ENCODE measurements at places on chromosomes 11 and 22.

GRCh38 chr22:48866906-48867681, 960.6 kb downstream of the BRD1 start:
- no peak for DNase-seq

DNA sequence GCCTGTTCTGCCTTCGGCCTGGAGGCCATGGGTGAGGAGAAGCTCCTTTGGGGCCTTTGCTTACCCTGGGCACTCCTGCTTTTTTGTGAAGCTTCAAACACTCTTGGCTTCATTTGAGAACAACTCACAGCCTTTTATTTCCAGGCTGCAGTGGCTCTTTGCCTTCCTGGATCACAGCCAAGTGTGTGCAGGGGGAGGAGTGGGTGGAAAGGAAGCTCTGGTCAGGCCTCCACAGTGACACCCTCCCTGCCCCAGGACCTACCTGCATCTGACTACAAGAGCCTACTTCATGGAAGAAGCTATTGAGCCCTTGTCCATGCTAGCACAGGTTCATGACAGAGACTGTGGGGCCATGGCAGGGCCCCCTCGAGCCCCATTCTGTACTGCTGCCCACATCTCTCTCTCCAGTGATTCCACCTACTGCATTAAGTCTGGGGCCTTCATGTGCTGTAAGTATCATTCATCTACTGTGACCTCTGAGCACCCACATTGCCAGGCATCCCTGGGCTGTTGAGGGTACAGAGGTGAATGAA, 52.3 kb downstream of the GAB4 start:
- peak; percentile 22 for DNase-seq

DNA sequence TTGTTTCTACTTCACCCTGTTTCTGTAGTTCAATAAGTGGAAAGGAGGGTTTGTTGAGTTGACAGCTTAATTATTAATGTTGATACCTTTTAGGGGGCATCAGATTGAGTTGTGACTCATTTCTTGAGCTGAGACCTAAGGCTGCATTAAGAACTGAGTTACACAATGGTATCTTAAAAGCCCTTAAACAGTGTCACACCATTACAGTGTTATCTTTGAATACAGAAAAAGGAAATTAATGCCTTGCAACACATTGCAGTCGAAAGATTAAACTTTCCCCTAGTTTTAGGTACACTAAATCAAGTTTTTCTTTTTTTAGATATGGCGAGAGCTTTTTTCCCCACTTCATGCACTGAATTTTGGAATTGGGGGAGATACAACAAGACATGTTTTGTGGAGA, 16.7 kb downstream of the PAFAH1B2 start:
- no peak for DNase-seq

- no peak for DNase-seq
Observed at GRCh38 chr11:117612177-117612576, 184.8 kb downstream of the DSCAML1 start.

- DNase-seq = no peak
Observed at GRCh38 chr11:95451261-95451660, 220.3 kb upstream of the SESN3 start.

- DNase-seq = no peak
Observed at GRCh38 chr11:72230764-72231365, 6.3 kb downstream of the INPPL1 start.

GRCh38 chr22:24325105-24325757, 54.6 kb downstream of the SPECC1L start:
- peak; percentile 36 for DNase-seq

DNA sequence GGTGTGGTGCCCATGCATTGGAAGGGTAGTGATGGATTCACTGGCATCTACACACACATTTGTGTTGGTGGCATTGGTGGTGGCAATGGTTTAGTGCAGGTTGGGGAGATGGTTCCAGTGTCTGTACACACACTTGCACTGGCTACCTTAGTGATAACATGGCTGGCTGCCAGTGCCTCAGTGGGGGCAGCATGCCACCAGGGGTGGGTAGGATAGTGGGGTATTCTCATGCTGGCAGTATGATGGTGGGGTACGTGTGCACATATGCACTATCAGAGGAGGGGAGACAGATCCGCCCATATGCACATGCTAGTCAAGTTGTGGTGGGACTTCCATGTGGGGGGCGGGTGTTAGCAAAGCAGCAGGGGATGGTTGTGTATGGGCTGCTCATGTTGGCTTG, 7.1 kb upstream of the OR8K3 start:
- DNase-seq = no peak
